ENCODE measurements at places on chromosomes 7 and 10.

- no peak for DNase-seq
Observed at GRCh38 chr7:19415123-19415522, 269.9 kb upstream of the FERD3L start.

- no peak for DNase-seq
Observed at GRCh38 chr10:113261161-113261560, 291.7 kb upstream of the HABP2 start.

- DNase-seq, result no peak
Observed at GRCh38 chr10:110802551-110803238, 69.0 kb upstream of the PDCD4 start.

DNA sequence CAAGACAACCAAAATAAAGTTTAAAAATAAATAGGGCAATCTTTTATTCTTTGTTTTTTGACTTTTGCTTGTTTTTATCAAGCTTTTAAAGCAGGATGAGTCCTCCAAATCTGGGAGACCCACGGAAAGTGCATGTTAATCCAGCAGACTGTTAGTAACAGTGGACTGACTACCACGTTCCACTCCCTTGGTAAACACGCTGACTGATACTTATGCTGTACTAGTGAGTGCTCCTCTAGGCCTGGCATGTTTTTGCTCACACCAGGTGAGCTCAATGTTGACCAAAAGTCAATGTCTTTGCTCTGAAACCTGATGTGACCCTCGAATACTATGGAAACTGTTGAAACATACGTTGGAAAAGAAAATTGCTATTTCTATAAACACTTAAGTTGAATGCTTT lies 88.4 kb downstream of the KIAA1549 start:
- DNase-seq, result no peak

GRCh38 chr10:43888586-43888985 lies 239.9 kb upstream of the ZNF32 start:
- DNase-seq, result no peak
